ENCODE measurements at places on chromosomes 5 and 9. TPM values are rescaled to one million over a fixed set of nuclear protein-coding genes. Genes with fewer than 3 reads are reported as not detected.

C8G gene
- total RNA-seq = 0.83 TPM

GFPT2 gene
- total RNA-seq = 0.22 TPM

PCDHB14 gene
- not detected for total RNA-seq

C9orf43 gene
- 0.83 TPM for total RNA-seq

TRAF1 gene
- 85.0 TPM for total RNA-seq

- DNase-seq = no peak
These were observed 381.1 kb downstream of the RASEF start for GRCh38 chr9:82681809-82682208.

- DNase-seq = peak; percentile 81
These were observed 36.8 kb downstream of the NDST1 start for GRCh38 chr5:150544611-150545219.

- no peak for DNase-seq
These were observed 17.5 kb downstream of the NR2F1 start for GRCh38 chr5:93600409-93601070.

DNA sequence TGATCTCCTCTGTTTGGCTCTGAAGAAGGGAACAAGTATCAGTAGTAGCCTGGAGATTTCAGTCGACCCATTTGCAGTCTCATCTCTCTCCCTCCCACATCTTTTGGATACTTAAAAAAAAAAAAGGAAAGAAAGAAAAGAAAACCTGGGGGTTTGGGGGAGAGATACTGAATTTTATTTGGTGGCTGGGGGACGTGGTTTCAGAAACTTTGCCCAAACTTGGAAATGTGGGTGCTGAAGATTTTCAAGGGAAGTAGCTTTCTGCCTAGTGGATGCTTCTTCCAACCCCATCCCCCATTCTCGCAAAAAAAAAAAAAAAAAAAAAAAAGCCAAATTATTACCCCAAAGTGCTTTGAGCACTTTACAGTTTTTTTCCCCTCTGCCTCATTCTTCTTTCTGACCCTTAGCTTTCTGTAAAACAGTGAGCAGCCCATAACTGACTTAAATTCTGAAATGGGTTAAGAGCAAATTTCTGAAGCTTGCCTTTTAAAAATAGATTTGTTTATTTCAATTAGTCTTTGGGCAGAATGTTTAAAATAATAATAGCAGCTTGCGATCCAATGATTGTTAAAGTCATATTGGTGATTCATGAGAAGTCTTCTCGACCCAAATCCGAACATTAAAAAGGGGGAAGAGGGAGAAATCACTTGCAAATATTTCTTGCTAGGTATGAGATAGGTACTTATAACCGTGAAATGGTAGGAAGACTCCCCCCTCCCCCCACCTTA, 894 bp downstream of the FST start:
- DNase-seq = no peak

- no peak for DNase-seq
These were observed 327.2 kb upstream of the NREP start for GRCh38 chr5:112084149-112084548.

GRCh38 chr5:77960305-77960704, 184.2 kb upstream of the TBCA start:
- DNase-seq = peak; percentile 17

- DNase-seq = no peak
These were observed 38.6 kb downstream of the BOD1 start for GRCh38 chr5:173577817-173578216.

GRCh38 chr9:81886665-81887064, 41.6 kb upstream of the SPATA31D4 start:
- no peak for DNase-seq

- peak; percentile 92 for DNase-seq
These were observed 2.6 kb upstream of the OLFML2A start for GRCh38 chr9:124774129-124774978.

DNA sequence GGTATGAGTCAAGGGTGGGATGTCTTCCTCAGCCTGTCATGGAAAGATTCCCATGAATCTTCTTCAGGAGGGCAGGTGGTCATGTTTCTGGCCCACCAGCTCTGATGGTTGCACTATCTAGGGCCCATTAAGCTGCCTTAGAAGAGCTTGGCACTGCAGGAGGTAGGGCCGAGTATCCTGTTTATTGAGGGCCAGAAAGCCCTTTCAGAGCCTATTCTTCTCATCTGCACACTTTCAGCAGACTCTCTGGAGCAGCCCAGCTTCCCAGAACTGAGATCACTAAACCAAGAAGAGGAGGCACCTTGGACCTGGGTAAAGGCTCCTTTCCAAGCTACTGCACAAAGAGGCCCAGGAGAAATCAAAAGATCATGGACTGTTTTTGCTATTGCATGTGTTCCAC, 146.5 kb downstream of the MTX3 start:
- DNase-seq = no peak

- peak; percentile 47 for DNase-seq
These were observed 115.9 kb downstream of the RGS3 start for GRCh38 chr9:113579283-113580040.

Data from activated naive CD4-positive, alpha-beta T cell treated with anti-CD3 and anti-CD28 coated beads for 36 hours (primary cell).